Glomerular endothelial cell (primary cell): ENCODE measurements at places on chromosomes 7 and 10.

DNA sequence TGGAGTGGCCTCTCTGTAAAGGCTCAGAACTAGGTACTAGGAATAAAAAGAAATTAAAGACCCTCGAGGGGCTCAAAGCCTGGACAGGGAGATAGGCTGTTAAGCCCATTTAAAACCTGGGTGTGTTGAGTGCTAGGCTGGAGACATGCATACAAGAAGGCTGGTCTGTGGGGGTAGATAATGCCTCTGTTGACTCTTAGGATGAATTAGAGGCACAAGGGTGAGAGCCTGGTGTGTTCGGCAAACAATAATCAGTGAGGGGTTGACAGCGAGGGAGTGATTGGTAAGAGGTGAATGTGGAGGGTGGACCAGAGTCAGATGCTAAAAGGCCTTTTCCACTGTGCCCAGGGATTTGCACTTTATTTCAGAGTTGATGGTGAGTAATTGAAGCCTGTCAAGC lies 12.7 kb downstream of the GSTO2 start:
- DNase-seq, result no peak

DNA sequence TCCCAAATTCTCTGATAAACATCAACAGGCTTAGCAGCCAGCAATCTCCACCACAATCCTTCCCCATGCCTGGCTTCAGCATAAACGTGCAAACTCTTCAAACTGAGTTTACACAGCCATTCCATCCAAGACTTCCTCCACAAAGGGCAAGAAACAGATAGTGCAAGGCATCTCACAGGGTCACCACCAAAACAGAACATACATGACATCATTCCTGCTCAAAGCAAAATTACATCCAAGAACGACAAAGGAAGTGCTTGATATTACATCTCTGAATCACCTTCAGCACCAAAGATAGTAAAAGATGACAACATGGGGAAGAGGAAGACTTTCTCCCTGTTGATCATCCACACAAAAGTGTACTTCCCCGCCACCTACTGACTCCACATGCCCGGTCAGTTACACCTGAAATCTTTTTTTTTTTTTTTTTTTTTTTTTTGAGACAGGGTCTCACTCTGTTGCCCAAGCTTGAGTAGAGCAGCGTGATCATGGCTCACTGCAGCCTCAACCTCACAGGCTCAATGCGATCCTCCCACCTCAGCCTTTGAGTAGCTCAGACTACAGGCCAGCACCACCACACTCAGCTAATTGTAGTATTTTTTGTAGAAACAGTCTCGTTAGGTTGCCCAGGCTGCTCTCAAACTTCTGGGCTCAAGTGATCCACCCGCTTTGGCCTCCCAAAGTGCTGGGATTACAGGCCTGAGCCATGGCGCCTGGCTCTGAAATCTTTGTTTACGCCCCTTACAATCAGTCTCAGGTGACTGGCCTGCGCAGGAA lies 127.5 kb downstream of the PARD3 start:
- DNase-seq, result no peak

DNA sequence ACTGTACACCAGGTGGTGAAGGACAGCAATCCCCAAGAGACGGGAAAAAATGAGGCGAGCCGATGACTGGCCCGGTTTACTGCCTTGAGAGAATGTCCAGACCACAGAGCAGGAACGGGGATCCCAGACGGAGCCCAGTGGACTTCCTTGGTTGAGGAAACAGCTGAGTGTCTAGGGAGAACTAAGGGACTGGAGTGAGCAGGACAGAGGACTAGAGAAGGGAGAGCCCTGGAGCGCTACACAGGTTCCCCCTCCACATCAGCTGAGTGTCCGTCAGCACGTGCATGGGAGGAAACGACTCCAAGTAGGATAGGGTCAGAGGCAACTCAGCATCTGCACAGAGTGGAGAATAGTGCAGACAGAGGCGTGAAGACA lies 7.1 kb upstream of the WDR86 start:
- DNase-seq, result no peak

DNA sequence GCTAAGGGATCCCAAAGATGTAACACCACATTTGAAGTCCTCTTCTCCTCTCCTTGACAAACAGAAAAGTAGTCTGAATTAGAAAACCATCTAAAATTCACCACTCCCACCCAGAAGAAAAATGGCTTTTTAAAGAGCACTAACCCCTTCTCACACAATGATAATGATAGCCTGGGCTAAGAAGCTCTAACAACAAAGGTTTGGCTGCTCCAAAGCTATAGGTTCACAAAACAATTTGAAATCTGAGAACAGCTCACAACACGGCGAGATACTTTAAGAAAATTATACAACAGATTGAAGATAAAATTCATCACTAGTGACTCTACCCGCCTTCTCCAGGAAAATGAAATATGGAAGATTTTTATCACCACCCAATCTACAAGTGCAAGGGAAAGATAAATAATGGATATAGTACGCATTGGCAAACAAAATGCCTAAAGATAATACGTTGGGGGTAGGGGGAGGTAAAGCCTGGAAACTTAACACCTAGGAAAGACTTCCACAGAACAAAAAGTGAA lies 7.4 kb downstream of the ITGB1 start:
- DNase-seq, result no peak

GRCh38 chr7:1768832-1769231 lies 98.8 kb downstream of the ELFN1 start:
- DNase-seq, result no peak

- DNase-seq, result no peak
Measured at GRCh38 chr7:151844071-151844824, 32.7 kb downstream of the PRKAG2 start.

DNA sequence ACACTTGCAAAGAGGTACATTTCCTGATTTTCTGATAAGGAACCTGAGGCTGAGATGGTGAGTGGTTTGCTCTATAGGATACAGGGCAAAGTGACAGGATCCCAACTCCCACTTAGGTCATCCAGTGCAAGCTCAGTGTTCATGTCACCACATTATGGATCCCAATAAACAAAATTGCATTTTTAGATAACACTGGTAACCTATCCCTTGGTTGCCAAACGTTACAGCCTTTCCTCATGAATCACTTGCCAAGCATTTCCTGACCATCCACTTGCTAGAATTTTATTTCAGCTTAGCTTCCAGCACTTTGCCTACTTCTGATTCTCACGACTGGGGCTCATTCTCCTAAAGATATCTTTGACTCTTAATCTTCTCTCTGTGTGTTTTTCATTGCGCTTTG lies 131.4 kb upstream of the ODAD2 start:
- no peak for DNase-seq

DNA sequence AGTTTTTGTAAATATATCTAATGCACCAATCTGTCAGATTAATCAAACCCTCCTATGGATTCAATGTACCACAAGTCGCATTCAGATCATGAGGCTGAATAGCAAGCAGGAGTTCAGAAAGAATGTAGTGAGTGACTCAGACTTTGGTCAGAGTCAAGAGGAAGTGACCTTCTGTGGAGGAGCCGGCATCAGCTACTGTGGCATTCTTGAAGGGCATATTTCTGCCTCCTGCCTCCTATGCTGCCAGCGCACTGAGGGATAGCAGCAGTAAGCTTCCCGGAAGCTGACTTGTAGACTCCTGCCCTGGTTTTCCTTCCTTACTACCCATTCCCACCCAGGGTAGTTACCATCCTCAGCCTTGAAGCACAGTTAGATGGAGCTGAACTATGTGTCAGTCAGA lies 867.5 kb downstream of the NRG3 start:
- peak; percentile 29 for DNase-seq

DNA sequence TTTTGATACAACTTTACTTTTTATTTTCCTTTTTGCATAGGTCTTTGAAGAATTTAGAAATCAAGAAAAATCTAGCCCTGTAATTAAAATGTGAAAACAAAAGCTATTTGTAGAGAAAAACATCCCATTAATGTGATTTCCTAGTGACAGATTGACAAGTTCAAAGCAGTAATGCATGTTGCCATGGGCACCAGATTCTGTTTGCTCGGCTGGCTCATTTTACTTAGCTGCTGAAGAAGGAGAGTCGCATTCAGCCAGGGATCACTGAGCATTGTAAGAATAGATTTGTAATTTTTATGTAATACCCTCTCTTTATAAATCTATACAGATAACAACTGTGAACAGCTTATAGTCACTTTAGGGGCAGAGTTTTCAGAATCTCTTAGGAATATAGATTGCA lies 28.5 kb downstream of the DNAJB9 start:
- no peak for DNase-seq

- DNase-seq, result no peak
Measured at GRCh38 chr7:55515569-55516279, 56.6 kb downstream of the VOPP1 start.

- DNase-seq, result no peak
Measured at GRCh38 chr10:101000127-101000914, 713 bp downstream of the LZTS2 start.

- no peak for DNase-seq
Measured at GRCh38 chr10:34273340-34273739, 541.8 kb downstream of the PARD3 start.
